ENCODE measurements at places on chromosomes 12 and 14.

GRCh38 chr14:91068642-91069041 lies 8.2 kb upstream of the RPS6KA5 start:
- DNase-seq = no peak

- no peak for DNase-seq
Observed at GRCh38 chr12:58648176-58648575, 272.1 kb downstream of the LRIG3 start.

GRCh38 chr12:116426391-116427136 lies 132.6 kb upstream of the MAP1LC3B2 start:
- no peak for DNase-seq

GRCh38 chr14:39668449-39668848 lies 236.2 kb upstream of the FBXO33 start:
- DNase-seq = no peak

DNA sequence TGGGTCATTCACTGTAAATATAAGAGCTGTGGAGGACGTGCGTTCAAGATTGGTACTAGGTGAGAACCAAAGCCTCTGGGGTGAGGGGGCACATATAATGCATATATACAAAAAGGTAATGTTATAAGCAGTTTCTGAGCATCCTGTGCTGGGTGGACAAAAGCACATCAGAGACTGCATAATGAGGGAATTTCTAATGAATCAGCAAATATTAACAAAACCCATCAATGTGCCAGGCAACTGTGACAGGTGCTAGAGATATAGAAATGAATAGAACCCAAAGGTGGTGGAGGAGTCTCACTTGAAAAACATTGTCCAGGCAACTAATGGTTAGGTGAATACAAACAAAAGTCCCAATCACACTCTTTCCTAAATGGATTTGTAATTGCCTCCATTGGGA lies 74.7 kb downstream of the GPR65 start:
- DNase-seq = no peak

GRCh38 chr12:99393763-99394162 lies 253.8 kb upstream of the GARIN6 start:
- DNase-seq = no peak
